ENCODE measurements at places on chromosomes 1 and 21.

DNA sequence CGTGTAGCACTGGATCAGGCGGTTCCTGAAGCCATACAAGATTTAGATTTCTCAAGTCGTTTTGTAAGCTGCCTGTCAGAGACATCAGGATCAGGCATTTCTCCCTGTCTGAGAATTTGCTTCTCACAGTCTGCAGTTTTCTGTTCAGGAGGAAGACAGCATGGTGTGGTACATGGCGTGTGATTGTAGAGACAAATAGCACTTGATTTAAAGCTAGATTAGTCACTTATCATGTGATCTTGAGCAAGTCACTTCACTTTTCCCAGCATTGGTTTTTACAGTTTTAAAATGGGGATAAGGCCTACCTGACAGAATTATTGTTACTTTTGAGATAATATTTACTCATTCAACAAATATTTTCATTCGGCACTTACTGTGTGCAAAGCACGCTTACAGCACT lies 63.3 kb downstream of the AK4 start:
- no peak for DNase-seq

DNA sequence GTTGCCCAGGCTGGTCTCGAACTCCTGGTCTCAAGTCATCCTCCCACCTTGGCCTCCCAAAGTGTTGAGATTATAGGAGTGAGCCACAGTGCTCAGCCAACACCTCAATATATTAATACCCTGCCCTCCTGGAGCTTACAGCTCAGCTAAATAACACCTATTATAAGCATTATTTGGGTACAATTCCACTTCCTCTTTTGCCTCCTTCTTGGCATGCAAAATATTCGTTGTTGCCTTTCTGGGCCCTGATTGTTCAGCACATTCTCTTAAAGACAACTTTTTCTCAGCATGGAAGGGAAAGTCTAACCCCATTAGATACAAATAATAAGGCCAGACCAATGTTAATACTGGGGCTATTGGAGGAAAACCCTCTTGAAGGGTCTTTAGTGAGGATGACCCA lies 2.8 kb downstream of the PAQR7 start:
- no peak for DNase-seq

GRCh38 chr1:207316622-207317391 lies 4.7 kb upstream of the CD55 start:
- no peak for DNase-seq

GRCh38 chr21:34055615-34056014 lies 17.8 kb upstream of the MRPS6 start:
- no peak for DNase-seq

GRCh38 chr1:230976825-230977747 lies 1.6 kb downstream of the TTC13 start:
- DNase-seq = no peak

DNA sequence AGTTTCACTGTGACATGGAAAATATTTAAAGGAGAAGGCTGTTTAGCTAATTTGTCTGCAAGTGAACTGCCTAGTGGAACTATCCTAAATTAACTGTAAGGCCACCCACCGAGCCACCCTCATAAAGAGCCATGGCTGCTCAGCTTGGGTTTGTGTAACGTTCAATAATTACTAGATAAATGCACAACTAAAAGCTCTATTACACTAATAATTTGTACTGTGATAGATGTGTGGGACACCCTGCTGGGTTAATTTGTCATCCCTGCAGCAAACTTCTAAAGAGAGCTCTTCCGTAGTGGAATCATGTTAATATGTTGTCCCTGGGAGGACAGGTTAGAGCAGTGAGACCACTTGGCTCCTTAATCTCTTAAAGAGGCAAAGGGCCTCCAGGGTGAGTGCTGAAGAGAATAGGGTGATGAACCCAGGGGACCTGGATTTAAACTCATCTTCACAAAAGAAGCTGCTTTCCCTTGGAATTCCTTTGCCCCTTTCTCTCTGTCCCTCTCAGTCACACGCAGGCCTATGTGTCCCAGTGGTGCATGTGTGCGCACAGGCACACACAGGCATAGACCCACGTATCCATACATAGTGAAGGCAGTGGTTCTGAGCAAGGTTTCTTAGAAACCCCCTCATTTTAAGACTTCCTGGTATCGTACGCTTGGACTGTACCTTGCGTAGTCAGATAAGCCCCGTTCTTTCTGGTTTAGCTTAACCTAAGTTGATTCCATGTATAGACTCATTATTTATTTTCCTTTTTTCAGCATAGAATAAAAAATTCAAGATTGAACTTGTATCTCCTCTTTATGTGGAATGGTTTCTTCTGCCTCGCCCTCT lies 310.3 kb downstream of the NFIA start:
- DNase-seq = no peak

DNA sequence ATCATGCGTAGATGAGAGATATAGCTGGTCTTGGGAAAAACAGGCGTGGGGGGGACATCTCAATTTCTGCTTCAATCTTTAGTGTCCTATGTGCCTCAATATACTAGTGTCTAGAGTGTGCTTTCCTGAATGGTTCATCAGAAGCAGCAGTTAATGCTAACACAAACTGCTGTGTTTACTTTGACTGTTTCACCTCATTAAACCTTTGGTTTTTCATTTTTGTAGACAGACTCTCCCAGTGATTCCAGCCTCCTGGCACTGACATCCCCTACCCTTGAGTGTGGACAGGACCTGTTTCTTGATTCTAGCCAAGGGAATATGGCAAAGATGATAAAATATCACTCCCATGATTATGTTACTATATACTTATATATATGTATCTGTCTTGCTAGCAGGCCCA lies 37.6 kb downstream of the ZYG11A start:
- no peak for DNase-seq

GRCh38 chr1:224076407-224076806 lies 37.5 kb upstream of the FBXO28 start:
- no peak for DNase-seq

DNA sequence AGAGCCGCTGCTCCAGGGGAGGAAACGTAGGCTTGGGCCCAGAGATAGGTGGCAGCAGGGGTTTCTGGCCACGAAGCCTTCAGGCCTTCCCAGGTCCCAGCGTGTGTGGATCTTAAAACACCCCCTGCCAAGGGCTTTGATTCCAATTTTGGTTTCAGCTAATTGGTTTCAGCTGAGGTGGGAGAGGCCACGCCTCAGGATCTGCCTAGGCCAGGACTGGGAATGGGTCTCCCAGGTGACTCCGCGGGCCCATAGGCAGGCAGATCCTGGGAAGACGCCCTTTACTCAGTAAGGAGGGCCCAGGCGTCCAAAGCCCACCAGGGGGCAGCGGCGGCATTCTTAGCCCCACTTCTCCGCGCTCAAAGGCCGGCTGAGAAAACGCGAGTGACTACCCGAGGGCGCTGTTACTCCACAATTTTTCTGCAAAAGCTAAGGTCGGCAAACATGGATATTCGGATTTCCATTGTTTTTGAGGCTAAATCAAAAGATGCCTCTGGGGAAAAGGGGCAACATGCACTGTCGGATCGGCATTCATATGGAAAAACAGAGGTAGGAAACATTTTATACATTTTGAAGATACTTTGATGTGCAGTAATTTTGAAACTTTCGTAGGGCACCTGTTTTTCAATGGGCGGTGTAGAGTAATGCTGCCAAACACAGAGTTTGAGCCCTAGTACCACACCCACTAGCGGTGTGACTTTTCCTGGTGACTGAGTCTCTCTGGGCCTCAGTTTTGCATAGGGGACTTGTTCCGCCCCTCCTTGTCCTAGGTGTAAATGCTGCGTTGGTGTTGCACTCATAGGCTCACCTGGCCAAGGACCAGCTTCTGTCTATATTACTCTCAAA lies 31.8 kb upstream of the BCL10 start:
- DNase-seq = peak; percentile 93

GRCh38 chr1:18307329-18307898 lies 173.3 kb upstream of the KLHDC7A start:
- no peak for DNase-seq

- DNase-seq = no peak
These were observed 419.6 kb upstream of the BRINP3 start for GRCh38 chr1:190897233-190897632.

GRCh38 chr1:173330149-173330951 lies 123.2 kb upstream of the TNFSF4 start:
- DNase-seq = no peak

DNA sequence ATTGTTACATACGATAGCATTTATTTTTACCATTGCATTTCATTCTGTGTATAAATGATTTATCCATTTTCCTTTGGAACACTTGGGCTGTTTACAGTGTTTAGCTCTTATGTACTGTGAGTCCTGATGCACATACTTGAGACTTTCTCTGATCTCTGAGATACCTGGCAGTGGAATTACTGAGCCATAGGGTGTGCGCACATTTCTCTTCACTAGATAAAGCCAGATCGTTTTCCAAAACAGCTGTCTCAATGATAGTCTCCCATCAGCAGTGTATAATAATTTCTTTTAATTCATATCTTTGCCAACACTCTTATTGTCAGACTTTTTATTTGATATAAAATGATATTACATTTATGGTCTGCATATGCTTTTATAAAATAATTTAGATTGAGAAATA lies 66.2 kb downstream of the VPS13D start:
- DNase-seq = no peak

Data from left forelimb (tissue), 1 donor.